ENCODE measurements at places on chromosomes 11 and 22.

DNA sequence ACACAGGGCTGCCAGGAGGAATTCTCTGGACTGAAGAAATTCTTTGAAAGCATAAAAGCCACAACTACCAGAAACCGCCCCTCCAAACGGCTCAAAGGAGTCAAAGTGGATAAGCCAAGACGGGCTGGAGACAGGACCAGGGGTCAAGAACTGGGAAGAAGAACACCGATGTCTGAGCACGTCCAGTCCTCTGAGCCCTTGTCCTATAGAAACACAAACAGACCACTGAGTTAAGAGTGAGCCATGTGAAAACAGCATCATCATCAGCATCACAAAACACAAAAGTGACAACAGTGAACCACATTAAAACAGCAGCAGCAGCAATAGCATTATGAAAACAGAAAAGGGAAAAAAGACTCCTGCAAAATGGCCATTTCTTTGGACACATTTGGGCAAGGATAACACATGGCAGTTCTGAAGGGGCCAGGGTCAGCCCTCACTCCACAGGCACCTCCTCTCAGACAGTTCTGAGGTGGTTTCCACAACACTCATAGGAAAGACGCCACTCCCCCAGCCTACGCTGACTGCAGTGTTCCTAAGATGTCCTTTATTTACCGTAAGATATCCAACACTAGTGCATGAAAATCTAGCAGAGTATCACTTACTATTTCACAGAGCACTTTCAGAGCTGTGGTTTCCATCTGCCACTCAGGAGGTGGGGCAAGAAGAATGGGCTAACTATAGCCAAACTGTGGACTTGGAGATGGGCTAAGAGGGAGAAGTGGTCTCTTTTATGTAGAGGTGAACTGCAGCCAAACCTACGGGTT, 28.6 kb upstream of the YPEL1 start:
- DNase-seq = no peak

GRCh38 chr11:73260127-73260457, 12.0 kb upstream of the P2RY6 start:
- no peak for DNase-seq

DNA sequence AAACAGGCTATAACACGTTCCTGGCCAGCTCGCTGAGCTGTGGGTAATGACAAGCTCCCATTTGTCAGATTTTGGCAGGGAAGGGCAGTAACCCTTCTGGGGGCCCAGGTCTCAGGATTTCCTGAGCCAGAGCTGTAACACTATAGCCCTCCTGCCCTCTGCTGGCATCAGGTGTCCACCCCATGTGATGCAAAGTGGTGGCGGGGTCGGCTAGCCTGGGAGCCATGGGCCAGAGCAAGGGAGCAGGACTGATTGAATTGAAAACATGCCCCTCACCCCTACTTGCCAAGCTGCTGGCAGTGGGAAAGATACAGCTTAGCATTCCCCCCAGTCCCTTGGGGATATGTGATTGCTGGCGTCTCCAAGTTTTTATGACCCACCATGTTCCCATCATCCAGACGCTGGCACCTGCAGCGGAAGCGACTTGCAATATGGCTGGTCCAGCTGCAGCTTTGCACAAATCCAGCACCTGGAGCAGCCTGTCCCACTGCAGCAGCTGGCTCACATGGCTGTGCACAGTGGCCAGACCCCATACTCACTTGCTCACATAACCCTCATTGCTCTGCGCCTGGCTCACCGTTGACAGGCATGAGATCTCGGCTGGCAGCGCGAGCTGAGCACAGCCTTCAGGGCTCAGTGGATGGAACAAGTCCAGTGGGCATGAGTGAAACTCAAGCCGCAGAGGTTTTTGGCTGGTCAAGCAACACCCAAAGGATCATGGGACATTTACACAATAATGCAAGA, 1147.8 kb downstream of the JRKL start:
- DNase-seq = no peak

- DNase-seq = no peak
Measured at GRCh38 chr11:96189351-96189750, 153.6 kb downstream of the MAML2 start.

DNA sequence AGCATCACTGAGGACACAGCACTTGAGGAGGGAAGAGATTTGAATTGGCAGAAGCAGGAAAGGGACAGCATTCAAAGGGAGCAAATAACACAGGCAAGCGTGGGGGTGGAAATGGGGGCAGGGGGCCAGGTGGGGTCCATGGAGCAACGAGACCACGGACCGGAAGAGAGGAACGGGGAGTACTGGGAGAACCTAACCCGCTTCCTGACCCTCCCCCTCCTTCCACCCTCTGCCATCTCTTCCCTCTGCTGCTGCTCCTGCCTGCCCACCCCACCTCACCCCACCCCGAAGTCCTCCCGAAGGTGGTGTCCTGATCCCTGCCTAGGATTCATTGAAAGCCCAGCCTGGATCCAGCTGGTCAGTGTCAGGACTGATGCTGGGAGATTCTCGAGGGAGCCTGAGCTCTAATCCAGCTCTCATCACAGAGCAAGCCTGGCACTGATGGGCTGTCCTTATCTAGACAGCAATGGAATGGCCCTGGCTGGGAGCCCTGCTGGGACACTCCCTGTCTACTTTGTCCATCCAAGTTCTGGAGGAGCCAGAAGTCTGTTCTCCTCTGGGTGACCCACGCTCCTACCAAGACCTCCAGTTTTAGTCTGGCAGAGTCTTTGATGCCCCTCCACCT, 105.0 kb downstream of the TRIM29 start:
- DNase-seq = no peak

DNA sequence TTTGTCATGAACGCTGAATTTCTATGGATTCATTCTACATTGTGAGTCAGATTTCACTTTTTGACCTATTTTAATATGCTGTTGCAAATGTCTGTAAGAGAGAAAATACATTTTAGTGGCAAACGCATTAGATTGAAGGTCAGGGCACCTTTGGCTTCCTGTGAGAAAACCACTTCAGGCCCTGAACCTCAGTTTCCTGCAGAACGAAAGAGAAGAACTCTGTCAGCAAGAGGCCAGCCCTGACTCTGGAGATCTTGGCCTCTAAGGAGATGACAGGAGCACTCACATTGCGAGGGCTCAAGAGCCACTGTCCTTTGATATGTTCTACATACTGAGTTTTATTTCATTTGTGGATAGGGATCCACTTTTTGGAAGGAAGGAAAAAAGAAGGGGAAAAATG, 83.6 kb downstream of the KCNJ1 start:
- DNase-seq = no peak

DNA sequence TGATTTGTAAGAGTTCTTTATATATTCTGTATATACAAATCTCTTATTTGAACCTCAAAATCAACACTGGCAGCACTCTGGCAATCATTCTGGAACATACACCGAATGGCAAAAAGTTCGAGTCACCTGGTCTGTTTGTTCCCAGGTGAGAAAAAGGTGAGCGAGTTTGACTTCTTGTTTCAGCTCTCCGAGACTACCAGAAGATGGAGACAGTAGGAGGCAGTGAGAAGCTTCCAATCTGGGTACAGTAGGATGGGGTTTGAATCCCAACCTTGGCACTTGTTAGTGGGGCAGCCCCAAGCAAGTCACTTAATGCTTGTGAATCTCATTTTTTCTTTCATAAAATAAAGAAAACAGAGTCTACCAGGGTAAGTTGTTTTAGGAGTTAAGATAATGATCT, 76.4 kb downstream of the C2CD3 start:
- peak; percentile 26 for DNase-seq

GRCh38 chr22:20139391-20140106, 7.9 kb downstream of the ZDHHC8 start:
- DNase-seq = no peak

DNA sequence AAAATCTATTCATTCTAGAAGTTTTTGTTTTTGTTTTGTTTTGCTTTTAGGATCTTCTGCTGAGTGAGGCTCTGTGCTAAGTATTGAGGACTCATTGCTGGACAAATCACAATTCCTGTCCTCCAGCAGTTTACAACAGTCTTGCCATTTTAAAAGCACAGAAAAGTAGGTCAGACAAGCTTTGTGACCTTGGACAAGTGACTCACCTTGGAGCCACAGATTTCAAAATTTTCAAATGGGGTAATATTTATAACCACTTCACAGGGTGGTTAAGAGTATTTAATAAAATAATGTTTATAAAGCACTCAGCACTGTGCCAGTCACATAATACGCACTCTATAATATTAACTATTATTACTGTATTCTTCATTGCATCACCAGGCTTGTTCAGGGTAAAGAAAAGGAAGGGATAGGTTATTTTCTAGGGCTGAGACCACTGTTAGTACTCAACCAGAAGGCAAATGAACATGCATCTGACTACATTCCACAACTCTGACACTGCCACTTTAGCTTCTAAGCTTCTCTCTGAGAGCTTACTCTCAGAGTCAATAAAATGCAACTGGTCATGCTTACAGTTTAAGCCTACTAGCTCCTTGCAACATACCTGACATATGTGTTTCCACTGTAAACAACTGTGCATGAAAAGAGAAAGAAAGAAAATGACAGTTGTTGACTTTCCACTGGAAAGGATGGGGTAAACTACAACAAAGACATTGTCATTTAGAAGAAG, 63.2 kb upstream of the FIBIN start:
- no peak for DNase-seq

GRCh38 chr11:61656347-61657077, 23.7 kb upstream of the DAGLA start:
- no peak for DNase-seq

DNA sequence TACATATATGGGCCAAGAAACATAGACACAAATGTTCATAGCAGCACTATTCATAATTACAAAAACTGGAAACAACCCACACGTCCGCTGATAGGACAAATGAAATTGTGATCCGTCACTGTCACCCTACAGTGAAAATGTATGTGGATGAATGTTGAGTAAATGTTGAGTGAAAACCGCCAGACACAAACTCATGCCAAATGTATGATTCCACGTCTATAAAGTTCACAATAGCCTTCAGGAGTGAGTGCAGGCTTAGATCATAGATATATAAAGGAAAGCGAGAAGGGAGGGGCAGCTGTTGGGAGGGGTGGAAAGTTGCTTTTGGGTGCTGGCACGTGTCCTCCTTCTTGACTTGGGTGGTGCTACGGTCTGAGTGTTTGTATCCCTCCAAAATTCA, 33.6 kb downstream of the DBX1 start:
- DNase-seq = no peak

- DNase-seq = no peak
Measured at GRCh38 chr22:18999008-18999407, 62.9 kb upstream of the PRODH start.

- no peak for DNase-seq
Measured at GRCh38 chr11:36364551-36365325, 68.7 kb downstream of the PRR5L start.

- DNase-seq = no peak
Measured at GRCh38 chr11:119772641-119773415, 43.8 kb upstream of the NECTIN1 start.

DNA sequence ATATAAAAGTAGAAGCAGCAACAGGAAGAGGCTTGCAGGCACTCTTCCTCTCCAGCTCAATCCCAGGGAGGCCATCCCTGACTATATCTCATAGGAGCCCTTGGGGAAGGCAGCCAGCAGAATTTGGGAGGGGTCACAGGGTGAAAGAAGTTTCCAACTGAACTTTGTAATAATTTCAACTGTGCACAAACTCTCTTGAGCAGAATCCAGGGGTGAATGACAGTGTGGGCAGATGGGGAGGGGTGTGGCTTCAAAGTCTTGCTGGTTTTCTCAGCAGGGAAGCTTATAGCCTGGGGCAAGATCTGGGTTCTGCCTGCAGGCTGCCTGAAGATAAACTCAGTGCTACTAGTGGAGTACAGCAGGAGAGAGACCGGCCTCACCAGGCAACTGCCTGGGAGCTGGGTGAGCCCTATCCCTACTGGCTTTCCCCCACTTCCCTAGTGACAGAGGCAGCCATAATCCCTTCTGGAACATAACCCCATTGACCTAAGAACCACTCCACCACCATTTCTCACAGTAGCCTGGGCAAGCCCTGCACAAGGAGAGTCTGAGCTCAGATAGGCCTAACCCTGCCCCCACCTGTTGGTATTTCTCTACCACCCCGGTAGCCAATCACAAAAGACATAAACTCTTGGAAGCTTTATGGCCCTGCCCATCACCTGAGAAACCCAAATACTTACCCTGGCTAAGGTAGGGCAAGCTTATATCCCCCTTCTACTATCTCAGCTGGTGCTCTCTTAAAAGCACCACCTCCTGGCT, 17.8 kb upstream of the TTC12 start:
- DNase-seq = peak; percentile 94

GRCh38 chr11:122268601-122269130, 152.7 kb upstream of the BLID start:
- no peak for DNase-seq

DNA sequence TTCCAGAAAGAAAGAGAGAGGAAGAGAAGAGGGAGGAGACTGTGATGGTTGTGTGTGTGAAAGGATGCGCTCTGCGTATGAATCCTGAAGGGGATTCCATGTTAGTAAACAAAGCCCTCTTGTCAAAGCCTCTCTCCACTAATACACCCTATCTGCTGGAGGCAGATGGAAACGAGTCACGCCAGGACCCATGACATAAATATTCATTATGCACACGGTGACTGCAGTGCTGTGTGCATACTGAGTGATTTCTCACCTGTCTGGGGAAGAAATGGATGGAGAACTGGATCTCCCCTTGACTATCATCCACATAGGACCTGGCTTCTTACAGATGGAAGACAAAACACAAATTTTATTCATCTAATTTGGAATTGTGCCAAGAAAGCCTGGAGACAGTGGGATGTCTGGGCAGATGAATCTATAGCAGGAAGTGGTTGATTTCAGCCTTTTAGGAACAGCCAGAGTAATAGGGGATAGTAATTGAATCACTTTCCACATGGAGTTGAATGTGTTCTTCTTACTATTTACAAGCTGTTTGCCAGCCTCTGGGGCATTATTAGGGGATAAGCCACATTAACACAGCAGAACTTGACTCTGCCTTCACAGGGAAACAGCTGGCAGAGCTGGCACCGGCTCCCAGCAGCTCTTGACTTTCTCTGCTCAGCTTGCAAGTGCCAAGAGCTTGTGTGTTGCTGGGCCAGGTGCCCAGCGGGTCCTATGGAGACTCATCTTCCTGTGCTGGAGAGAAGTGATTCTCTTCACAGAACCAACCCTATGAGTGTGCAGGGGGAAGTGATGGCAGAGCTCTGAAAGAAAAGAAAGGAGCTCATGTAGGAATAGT, 9.0 kb downstream of the MTNR1B start:
- DNase-seq = no peak

DNA sequence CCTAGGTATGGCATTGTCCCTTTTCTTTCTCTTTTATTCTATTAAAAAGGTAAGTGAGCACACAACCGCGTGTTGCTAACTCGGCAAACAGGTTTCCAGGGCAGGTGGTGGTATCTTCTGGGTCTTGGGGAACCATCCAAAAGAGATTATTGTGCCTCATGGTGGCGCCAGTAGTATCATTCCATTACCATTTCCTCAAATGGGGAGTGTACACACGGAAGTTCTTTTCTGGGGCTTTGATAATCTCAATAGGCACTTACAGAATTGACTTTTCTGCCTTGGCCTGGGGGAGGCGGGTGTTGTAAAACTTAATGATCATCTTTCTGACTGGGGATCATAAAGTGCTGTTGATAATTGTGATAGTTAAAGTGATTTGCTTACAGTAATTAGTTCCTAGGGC, 234.1 kb downstream of the KIRREL3 start:
- no peak for DNase-seq

DNA sequence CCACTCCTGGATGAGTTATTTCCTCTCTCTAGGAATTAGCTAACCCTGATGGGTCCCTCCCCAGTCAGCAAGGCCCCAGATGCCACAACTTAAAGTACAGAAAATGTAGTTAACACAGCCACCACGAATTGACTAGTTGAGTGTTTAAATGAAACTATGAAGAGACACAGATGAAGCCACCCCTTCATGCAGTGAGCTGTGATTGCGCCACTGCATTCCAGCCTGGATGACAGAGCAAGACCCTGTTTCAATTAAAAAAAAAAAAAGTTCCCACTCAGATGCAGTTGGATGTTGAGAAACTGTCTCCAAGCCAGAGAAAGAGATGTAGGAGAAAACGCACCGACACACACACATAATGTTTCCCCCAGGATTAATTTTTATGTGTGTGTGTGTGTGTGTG, 53.3 kb downstream of the SCN3B start:
- DNase-seq = peak; percentile 6

All from trophoblast cell (in vitro differentiated cells and primary cell).